ENCODE measurements at places on chromosomes 12 and 14.

DNA sequence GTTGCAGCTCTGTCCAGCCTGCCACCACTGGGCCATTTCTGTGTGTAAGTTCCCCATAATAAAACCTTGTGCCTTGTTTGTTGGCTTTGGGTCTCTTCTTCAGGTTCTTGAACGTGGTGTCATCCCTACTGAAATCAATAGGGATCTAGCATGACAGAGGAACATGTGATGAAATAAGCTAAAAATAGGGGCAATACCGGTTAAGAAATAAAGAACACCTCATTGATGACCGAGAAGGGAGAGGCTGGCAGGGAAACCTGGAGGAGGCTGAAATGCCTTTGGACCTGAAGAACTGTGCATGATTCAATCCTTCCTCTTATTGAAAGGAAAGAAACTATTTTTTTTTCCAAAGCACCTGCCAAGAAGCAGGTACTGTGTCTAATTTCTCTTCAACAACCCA, 172.3 kb downstream of the PPM1H start:
- no peak for DNase-seq

- no peak for DNase-seq
Observed at GRCh38 chr14:96637521-96637920, 135.3 kb downstream of the PAPOLA start.

DNA sequence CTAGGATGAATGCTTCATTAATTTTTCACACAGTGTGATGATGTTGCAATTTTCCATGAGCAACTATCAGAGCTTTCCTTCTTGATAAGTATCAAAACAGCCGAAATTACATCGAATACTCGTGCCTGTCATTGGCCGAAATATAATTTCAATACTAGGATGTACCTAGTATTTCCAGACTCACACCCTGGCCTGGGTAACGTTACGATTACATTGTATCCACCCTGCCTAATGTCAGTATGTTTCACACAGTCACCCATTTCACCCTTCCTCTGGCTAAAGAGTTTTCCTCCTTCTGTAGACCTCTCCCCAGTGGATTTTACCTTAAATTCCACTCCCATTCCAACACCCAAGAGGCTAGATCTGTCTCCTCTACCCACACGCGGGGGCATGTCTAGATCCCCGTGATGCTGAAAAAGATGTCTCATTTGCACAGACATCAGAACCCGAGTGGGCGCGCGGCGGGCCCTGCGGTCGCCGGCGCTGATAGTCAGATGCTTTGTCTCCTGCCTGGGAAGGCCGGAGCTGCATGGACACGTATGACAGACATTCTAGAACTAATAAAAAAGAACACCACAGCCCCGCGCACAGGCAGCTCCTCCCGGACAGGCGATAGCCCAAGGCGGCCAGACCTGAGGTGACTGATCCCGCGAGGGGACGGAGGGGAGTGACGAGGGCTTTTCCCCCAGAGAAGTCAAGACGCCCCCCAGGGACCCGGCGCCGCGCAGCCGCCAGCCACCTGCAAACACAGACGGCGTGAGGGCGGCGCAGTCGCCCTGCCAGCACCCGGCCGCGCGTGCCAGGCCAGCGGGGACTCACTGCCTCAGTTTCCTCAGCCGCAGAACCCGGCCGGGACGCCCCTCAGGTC, 723 bp downstream of the KIF21A start:
- no peak for DNase-seq

- no peak for DNase-seq
Observed at GRCh38 chr14:67416810-67417209, 4.8 kb upstream of the PLEK2 start.

GRCh38 chr12:121424624-121424975, 24.7 kb downstream of the RNF34 start:
- no peak for DNase-seq

DNA sequence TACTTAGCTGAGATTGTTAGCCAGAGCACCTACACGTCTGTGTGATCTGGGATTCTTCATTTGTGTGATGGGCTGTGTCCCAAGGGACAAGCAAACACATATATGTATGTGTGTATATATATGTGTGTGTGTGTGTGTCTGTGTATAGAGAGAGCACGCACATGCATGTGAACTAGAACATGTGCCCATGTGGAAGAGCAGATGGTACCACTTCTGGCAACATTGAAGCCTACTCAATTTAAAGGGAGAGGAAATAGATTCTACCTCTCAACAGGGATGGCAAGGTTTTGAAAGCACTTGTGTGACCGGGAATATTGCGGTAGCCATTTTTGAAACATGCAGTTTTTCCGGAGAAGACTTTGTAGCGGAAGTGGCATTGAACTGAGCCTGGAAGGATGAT, 1.4 kb downstream of the TOMM20L start:
- no peak for DNase-seq

GRCh38 chr14:54579621-54580020, 12.7 kb downstream of the SAMD4A start:
- no peak for DNase-seq

GRCh38 chr12:94140556-94140955, 7.8 kb upstream of the PLXNC1 start:
- DNase-seq, result no peak

DNA sequence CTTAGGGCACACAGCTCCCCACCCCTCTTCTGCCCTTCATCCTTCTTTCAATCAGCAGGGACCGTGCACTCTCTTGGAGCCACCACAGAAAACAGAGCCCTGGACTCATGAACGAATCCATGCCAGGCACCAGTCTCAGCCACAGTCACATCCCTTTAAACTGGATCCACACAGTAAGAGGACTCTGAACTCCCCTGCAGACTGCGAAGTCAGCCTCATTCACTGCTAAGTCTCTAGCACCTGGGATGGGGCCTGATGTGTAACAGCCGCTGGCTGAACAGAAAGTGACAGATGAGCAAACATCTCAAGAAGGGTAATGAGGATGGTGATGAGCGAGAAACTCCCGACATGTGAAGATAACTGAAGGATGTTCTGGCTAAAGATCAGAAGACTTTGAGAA, 45.8 kb upstream of the IQSEC3 start:
- no peak for DNase-seq

DNA sequence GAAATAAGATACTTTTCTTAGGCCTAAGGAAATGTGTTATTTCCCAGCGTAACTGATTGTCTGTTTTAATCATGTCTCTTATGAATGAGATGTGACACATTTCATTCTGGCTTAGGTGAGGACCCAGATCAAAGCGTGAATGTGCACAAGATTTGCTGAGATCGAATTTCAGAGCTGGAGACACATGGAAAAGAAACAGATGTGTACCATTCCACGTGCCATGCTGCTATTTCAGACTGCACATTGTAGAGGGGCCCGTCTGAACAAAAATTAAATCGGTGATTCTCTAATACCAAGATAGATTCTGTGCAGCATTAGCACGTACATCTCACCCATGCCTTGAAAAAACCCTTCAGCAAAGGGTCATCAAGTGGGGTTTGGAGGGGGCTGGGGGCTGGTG, 290.4 kb downstream of the AACS start:
- no peak for DNase-seq

DNA sequence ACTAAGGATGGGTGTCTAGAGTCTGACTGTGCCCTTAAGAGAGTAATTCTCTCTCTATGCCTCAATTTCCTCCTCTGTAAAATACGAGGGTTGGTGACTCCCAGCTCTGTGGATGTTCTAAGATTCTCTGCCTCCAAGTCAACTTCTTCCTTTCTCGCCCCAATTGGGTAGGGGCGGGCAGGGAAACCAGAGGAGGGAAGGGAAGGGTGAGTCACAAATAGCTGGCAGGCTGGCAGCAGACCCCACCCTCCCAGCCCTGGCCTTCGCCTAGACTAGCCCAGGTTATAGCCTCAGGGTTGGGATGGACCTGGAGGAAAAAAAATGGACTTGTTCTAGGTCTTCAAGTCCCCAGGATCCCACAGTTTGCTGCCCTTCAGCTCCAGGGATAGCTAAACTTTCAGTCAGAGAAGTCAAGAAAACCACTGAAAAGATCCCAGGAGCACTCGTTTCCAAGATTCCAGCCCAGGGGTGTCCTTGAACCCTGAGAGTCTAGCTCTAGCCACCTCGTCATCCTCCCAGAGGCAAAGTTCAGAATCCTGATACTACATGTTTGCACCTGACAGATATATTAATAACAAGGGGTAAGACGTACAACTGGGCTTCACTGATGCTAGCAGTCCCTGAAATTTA, 2.3 kb downstream of the DGKA start:
- DNase-seq, result no peak

DNA sequence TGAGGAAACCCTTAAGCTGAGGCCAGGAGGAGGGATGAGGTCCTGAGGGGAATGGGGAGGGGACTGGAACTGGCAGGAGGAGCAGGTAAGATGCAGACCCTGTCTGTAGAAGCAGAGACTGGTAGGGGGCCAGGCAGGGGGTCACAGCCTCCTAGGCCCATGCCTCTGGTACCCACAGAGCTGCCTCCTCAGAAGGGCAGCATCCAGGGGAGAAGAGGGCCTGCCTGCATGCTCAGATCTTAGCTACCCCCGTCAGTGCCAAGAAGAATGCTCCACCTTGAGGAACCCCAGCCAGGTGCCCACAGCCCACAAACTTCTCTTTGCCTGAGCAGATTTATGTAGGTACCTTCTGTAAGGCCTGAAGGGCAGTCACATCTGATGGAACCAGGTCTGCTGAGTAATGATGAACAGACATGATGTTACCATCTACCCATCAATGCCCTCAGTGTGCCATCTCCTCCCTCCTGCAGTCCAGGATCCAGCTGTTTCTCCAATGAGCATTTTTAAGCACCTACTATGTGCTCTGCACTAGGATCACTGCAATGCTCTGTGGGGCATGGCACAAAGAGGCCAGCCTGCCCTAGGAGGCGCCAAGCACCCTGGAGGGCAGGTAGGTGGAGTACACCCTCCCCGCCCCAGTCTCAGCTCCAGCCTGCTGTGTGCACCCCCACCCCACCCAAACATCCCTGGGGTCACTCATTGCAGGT, 24.8 kb upstream of the ZFP36L1 start:
- no peak for DNase-seq

GRCh38 chr14:50106178-50106577, 10.2 kb downstream of the VCPKMT start:
- no peak for DNase-seq

DNA sequence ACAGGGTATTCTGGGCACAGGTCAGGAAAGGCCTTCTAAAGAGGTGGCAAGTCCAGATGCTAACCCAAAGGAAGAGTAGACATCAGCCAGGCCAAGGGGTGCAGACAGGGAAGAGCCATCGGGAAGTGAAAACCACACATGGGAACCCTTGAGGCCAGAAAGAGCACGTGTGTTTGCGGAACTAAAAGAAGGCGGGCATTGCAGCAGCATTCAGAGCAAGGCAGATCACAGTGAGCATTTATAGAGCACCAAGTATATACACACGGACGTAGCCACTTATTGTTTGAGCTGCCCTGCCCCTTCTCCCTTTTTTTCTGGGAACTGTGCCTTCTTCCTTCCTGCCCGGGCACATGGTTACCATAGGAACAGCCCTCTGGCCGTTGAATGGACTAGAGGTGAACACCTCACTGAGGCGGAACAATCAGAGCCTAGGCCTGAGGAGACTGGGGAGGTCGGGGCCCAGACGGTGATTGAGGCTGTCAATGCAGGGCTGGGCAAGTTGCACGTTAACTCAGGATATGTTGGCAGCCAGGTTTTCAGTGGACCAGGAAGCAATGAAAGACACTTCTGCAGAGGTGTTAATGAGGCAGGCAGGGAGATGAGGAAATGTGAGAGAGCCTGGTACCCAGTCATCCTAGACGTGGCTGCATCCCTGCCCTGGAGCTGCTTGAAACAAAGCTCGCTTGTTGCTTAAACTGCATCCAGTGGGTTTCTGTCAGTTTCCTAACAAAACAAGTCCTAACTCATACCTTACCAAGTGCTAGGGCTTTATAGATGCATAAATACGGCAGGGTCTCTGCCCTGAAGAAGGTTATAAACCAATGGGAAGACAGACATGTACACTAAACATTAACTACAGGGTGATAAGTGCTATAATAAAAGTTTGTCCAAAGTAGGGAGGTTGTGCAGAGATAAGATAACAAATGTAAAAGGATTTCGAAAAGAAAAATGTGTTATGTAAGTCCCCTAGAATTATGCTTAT, 34.2 kb downstream of the MOAP1 start:
- no peak for DNase-seq
